ENCODE measurements at places on chromosomes 5 and 9.

GRCh38 chr5:181188700-181189362, 16.2 kb downstream of the TRIM7 start:
- peak; percentile 88 for DNase-seq

DNA sequence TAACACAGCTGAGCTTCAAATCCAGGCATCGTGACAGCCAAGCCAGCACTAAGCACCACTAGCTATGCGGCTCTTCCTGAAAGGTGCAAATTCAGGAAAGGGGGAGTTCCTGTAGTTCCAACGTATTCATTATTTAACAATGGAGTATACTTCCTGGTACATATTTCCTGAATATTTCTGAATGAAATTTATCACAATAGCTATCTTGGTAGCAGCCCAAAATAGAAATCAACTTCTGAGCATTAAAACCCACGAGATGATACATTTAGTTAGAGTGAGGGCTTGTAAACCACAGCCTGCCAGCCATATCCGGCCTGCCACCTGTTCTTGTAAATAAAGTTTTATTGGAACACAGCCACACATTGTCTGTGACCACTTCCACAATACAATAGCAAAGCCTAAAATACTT, 109.7 kb upstream of the RETREG1 start:
- DNase-seq, result peak; percentile 12

DNA sequence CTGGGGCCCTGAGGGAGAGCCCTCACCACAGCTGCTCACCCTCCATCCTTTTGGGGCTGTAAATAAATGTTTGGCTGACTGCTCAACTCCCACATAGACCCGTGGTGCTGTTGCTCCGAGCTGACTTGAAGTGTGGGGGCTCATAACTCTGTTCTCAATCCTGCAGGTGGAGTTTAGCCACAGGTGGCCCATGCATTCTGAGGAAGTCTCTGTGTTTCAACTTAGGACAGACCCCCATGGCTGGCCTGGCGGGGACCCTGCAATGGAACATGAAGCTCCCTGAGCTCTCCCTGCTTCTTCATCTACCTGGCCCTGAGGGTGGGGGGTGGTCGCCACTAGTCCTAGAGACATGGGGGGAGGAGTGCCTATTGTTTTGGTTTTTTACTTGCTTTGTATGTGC, 19.7 kb downstream of the NDUFS6 start:
- no peak for DNase-seq

DNA sequence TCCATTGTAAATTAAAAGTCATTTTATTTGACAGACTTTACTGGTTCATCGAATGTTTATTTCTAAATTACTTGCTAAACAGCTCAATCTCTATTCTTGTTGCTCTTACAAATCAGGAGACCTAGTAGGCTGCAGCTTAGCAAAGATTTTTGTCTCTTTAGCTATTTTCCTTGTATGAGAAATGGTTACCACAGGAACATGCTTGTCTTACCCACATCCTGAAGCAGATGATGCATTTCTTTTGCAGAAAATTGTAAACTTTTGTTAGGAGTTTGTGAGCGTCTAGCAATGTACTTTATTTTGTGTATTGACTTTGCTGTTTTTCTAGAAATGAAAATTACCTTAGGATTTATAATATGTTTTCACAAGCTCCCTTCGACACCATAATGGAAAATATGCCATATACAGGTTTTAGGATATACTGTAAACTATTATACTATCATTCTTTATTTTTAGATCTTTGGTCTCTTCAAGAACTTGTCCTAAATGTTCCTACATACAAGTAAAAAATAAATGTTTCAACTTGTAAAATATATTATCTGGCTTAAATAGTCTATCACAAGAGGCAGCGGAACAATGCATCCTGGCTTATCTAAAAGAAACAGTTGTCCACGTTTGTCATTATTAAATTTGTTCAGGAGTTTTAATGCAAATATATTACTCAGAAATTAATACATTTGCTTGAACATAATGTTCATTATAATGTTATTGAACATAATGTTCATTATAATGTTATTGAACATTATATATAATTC, 54.1 kb downstream of the SPEF2 start:
- DNase-seq, result peak; percentile 83

GRCh38 chr9:131728961-131729360, 10.9 kb downstream of the RAPGEF1 start:
- no peak for DNase-seq

DNA sequence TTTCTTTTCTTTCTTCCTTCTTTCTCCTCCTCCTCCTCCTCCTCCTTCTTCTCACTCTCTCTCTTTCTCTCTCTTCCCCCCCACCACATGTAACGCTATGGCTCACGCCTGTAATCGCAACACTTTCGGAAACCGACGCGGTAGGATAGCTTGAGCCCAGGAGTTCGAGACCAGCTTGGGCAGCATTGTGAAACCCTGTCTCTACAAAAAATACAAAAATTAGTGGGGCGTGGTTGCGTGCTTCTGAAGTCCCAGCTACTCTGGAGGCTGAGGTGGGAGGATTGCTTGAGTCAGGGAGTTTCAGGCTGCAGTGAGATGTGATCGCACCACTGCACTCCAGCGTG, 736 bp upstream of the GLDC start:
- no peak for DNase-seq

DNA sequence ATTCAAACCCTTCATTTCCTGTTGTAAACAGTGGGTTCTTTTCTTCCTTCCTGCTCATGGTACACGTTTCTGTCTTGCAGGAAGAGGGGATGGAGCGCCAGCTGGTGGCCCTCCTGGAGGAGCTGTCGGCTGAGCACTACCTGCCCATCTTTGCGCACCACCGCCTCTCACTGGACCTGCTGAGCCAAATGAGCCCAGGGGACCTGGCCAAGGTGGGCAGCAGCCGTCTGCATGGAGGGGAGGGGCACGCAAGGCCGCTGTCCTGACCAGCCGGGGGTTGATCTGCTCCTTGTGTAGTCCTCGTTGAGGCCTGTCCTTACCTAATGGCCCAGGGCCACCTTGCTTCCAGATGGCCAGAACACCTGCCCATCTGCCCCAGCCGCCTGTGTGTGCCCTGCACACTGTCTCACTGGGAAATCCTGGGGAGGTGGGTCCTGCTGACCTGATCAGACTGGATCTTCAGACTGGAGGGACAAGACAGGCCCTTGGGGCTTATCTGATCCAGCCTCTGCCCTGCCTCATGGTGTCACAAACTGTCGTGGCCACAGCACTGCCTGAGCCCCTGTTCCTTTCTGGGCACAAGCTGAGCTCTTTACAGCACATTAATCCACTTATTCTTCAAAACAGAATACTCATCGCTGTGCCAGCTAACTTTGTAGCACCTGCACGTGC, 44.7 kb downstream of the LRSAM1 start:
- peak; percentile 16 for DNase-seq

DNA sequence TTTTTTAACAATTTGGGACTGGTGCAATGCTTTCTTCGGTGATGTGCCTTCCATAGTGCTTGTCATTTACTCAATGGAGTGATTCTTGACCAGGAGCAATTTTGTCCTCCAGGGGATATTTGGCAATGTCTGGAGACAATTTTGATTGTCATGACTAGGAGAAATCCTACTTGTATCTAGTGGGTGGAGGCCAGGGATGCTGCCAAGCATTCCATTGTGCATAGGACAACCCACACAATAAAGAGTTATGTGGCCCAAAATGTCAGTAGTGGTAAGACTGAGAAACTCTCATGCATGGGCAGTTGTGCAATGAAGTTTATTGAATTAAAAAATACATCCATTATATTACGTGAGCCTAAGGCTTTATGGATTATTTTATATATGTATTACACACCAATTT, 70.5 kb downstream of the FOCAD start:
- no peak for DNase-seq

- DNase-seq, result no peak
Measured at GRCh38 chr5:170286386-170286925, 11.1 kb downstream of the LCP2 start.

DNA sequence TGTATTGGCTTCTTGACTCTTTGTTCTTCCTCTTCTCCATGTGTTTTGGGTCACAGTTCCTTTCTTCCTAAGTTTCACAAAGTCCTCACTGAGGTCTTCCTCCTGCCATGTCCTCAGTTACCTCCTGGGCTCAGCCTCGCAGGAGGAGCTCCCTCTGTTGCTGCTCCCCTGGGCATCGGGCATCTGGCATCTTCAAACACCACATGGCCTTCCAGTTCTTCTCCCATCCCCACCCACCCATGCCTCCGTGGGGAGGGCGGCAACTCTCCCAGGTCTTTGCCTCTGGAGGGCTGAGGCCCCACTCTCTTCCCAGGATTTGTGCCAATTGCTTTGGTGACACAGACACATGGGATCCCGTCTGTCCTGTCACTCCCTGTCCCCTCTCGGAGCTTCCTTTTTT, 22.8 kb downstream of the MRPL36 start:
- DNase-seq, result no peak

GRCh38 chr5:100818340-100818739, 84.7 kb downstream of the ST8SIA4 start:
- no peak for DNase-seq

GRCh38 chr9:92726971-92727715, 37.5 kb downstream of the BICD2 start:
- DNase-seq, result no peak

DNA sequence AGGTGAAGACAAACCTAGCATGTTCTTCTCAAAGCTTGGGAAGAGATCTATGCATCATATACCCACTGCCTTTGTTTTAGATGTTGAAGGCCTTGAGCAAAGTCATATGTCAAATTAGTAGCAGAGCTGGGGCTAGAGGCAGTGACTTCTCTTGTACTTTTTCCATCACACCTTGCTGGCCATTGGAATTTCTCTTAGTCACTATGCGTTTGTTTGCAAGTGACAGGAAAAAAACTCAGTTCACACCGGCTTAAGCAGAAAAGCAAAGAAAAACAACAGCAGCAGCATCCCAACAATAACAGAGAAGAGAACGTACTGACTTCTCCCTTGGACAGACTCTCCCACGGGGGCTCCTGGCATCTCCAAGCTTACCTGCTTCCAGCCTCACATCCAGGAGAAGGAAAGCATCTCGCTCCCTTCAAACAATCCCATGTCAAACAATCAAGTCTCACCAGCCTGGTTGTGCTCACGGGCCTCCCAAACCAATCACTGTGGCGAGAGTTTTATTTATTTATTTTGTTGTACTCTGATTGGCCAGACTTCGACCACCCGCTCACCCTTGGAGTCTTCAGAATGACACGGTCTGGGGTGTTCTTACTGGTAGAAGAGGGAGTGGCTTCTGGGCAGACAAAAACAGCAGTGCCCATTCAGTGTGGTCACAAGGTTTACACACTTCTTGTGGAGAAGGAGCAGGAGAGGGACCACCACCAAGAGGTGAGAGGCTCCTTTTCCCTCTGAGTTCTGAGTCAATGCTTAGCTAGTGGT, 83.8 kb upstream of the STC2 start:
- DNase-seq, result no peak

DNA sequence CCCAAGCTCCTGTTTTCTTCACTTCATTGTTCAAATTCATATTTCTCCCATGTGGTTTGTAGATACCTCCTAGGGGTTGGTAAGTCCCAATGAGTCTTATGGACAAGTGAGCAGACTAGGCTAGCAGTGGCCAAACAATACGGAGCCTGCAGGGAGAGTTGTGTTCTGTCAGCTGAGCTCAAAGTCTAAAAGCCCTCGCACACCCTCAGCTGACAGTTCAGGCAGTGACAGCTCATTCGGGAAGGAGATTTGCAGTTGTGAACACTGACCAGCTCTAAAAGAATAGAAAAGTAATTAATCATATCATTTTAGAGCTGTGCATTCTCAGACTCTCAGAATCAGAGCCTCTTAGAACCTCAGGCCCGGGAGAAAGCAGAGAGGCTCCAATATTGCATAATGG, 95.1 kb downstream of the SH3TC2 start:
- DNase-seq, result no peak

- peak; percentile 78 for DNase-seq
Measured at GRCh38 chr9:4865681-4866080, 72.9 kb downstream of the RCL1 start.

DNA sequence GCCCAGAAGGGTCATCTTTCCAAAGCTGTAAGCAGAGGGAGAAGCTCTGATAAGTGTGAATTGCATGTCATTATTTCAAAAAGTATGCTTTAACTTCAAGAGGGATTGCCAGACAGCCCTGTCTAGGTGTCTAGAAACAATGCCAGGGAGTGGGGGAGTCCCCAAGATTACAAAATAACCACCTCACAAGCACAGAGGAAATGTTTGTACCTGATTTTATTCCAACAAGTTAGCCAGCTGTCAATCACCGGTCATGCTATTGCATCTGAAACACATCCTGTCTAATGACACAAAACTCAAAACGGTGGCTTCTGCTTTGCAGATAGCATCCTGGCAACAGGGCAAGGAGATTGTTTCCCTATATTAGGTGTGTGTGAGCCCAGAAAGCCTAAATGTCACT, 154.2 kb upstream of the WWC1 start:
- DNase-seq, result no peak

- DNase-seq, result no peak
Measured at GRCh38 chr5:90367879-90368278, 41.7 kb downstream of the CETN3 start.

DNA sequence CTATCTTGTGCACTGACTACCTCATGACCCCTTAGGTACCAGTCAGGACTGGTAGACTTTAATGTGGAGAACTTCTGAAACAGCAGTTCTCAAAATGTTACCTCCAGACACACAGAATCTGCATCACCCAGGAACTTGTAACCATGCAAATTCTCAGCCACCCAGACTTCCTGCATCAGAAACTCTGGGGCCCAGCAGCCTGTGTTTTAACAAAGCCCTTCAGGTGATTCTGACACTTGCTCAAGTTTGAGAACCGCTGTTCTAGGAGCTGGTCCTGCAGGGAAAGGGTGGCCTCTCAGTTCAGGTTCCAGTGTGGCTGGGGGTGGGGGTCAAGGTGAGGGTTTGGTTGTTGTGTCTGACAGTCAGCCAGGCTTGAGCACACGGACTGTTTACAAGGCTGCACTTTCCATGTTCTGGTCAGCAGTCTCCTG, 28.4 kb downstream of the ZFP62 start:
- DNase-seq, result no peak

DNA sequence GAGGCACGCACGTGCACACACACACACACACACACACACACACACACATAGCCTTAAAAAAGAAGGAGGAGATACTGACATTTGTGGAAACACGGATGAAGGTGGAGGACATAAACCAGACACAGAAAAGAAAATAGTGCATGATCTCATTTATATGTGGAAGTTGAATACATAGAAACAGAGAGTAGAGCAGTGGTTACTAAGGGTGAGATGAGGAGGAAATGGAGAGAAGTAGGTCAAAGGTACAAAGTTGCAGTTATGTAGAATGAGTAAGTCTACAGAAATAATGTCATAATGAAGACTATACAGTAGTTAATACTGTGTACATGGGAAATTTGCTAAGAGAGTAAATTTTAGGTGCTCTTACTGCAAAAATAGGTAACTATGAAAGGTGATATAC, 412.2 kb upstream of the CDH9 start:
- DNase-seq, result no peak

- DNase-seq, result no peak
Measured at GRCh38 chr9:89115426-89115825, 63.2 kb downstream of the SHC3 start.

DNA sequence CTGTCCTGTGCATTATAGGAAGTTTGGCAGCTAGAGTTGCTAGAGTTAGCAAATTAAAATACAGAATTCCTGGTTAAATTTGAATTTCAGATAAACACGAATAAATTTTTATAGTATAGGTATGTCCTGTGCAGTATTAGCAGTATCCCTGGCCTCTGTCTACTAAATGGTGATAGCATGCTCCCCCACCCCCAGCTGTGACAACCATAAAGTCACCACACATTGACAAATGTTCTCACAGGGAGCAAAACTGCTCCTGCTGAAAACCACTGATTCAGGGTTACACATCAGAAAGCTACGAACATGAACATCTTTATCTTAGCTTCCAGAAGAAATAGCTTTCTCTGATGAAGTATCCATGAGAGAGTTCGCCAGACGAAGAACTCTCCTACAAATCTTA, 91.8 kb upstream of the CCDC112 start:
- no peak for DNase-seq

GRCh38 chr5:3346111-3346820, 249.4 kb upstream of the IRX1 start:
- DNase-seq, result no peak
